ENCODE measurements at places on chromosomes 6 and 20.

DNA sequence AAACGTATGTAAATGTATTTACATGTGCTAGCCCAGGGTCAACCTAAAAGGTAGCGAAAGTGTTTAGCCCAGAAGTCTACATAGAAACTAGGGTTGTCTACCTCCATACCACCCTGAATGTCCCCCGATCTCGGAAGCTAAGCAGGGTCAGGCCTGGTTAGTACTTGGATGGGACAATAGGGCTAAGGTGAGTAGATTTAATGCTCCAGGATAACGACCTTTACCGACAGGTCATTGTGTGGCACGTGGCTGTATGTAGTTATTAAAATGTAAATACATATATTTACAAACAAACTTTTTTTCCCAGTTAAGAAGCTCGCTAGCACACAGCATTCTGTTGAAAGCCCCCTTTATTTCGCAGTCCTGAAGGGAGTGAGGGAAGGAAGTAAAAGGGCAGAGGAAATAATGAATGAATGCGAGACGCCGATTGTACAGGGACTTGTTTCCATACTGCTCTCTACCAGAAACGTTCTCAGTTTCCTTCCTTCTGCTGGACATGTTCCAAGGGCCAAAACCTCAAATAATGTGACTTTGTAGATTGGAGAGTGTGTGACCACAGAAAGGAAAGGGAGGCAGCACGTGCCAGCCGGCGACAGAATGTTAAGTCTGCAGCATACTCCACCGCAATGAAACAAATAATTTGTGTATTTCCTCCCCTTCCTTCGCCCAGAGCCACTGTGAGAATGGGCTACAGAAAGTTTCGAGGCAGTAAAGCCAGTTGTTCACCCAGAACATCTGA lies 612 bp downstream of the ADAT2 start:
- no peak for DNase-seq

- DNase-seq: no peak
Observed at GRCh38 chr6:149140137-149140909, 177.2 kb upstream of the TAB2 start.

GRCh38 chr6:96723362-96723761 lies 113.9 kb downstream of the GPR63 start:
- DNase-seq: no peak

GRCh38 chr6:106128981-106129781 lies 43.0 kb downstream of the PRDM1 start:
- DNase-seq: no peak

- DNase-seq: no peak
Observed at GRCh38 chr6:98711380-98711779, 123.0 kb upstream of the POU3F2 start.

DNA sequence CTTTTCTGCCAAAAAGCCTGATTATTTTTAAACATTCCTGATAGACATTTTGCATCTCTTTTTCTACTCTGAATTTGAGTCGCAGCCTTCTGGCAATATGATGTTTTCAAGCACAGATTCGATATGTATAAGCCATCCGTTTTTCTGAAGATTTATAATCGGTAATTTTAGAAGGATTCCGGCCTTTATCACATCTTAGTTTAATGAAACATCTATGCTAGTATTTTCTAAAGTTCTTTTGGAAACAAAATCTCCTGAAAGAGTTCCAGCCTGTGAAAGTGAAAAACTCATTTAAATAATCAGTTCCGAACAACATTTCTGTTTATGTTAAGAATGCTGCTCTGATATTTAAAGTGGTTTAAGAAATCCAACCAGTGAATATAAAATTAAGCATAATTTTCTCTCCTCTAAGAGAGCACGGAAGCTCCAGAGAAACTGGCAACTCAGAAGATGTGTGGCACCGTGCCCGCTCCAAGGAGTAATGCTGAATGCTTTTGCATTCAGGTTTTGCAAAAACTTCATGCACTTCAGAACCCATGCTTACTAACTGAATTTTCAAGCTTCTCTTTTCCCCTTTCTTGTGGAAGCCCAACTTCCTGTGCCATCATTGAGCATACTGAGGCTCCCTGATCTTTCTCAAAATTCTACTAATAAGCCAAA lies 20.7 kb downstream of the NDUFAF4 start:
- no peak for DNase-seq

- DNase-seq: no peak
Observed at GRCh38 chr20:17834804-17835203, 133.8 kb downstream of the SNX5 start.

GRCh38 chr6:77448546-77448945 lies 14.7 kb downstream of the HTR1B start:
- DNase-seq: no peak

DNA sequence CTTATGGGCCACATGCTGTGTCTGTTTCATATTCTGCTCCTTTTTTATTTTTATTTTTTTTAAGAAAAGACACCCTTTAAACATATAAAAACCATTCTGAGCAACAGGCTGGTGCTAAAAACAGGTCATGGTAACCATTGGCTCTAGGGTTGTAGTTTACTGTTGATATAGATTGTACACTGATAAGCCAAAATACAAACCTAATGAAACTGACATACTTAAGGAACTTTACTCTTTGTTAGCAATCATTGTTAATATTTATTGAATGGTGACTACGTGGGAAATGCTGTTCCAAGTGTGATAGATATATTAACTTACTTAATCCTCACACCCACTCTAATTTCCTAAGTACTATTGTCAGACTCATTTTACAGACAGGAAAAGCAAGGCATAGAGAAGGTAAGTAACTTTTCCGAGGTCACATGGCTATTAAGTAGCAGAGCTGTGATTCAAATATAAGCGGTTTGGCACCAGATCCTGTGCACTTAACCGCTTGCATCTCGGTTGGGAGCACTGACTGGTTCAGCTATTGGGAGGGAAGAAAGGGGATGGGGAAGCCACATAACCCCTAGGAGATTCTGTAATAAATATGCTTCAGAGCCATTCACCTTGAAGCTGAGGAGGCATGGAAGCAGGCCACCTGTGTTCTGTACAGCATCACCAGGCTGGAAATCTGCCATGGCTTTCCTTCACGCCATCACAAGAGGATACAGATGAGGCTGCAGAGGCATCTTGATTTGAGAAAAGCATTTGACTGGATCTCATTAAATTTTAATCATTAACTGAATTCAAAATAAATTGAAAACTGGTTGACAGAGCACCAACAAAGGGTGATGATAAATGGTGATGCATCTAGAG lies 4.9 kb downstream of the TRAF3IP2 start:
- DNase-seq: no peak

- DNase-seq: peak; percentile 55
Observed at GRCh38 chr20:49610691-49611538, 43.0 kb upstream of the PTGIS start.

GRCh38 chr6:14797875-14798593 lies 447.8 kb upstream of the JARID2 start:
- DNase-seq: no peak

DNA sequence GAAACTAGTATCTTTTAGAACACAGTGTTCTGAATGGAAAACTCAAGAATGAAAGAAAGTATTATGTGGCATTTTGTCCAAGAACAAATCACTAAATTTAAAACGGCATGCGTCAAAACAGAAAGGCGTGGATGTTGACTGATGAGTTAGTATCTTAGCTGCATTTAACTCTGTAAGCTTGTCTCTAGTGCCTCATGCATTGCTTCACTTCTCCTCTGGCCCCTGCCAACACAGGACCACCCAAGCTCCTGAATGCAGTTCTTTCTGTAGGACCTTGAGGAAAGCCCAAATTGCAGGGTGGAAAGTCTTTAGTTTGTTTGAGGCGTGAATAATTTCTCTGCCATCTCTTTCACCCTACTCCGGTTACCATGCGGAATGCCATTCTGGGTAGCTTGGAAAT lies 632.2 kb downstream of the COL12A1 start:
- no peak for DNase-seq

GRCh38 chr20:6818033-6818808 lies 50.7 kb downstream of the BMP2 start:
- DNase-seq: no peak
